GM04503 (cell line): ENCODE measurements at places on chromosomes 5 and 9.

- no peak for DNase-seq
Observed at GRCh38 chr5:105752801-105753200, 1917.9 kb downstream of the EFNA5 start.

DNA sequence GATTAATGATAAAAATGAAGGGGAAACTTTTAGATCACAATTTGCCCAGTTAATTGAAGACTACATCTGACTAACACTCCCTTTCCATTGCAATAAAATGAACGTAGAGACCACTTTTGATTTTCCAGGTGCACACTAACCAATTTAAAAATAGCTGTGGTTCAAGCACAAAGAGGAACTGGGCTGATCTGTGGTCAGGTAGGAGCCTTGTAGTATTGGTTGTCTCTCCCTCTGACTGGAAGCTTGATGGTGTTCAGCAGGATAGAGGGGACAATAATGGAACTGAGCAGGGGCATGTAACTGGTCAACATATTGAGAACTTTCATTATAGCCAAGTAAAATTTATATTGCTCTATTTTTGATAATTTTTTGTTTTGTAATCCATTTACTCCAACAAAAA lies 886.8 kb upstream of the SEMA6A start:
- no peak for DNase-seq

GRCh38 chr9:87684627-87685219 lies 41.2 kb upstream of the CTSL start:
- no peak for DNase-seq

GRCh38 chr5:62786099-62786498 lies 207.5 kb downstream of the LRRC70 start:
- DNase-seq, result no peak

GRCh38 chr5:95924720-95925377 lies 36.8 kb downstream of the ELL2 start:
- DNase-seq, result no peak

DNA sequence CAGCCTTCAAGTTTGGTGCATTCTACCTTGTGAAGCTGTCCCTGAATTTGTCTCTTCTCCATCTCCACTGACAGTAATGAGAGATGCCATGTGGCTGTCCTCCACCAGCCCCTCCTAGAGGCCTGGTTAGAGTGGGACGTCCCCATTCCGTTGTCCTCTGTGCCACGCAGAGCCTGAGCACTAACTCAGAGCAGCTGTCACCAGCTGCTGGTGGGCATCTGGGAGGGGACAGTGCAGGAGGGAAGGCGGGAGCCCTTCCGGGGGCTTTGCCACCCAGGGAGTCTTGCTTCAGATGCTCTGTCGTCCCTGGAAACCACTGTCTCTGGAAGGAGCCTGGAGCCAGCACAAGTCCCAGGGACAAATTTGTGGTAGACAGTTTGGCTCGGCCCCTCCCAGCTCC lies 78.6 kb downstream of the PDZD2 start:
- DNase-seq, result no peak

DNA sequence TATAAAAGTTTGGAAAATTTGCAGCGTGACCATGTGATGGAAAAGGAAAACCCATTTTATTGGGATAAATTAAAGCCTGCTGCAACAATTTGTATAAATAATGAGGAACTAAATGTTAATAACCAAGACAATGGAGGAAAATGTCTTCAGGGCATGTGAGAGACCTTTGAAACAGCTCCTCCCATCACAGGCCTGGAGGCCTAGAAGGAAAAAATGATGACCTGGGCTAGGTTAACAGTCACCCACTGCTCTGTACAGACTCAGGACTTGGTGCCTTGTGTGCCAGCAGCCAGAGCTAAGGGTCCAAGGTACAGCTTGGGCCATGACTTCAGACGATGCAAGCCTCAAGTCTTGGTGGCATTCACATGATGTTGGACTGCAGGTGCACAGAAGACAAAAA lies 22.0 kb upstream of the UGT3A1 start:
- DNase-seq, result no peak

DNA sequence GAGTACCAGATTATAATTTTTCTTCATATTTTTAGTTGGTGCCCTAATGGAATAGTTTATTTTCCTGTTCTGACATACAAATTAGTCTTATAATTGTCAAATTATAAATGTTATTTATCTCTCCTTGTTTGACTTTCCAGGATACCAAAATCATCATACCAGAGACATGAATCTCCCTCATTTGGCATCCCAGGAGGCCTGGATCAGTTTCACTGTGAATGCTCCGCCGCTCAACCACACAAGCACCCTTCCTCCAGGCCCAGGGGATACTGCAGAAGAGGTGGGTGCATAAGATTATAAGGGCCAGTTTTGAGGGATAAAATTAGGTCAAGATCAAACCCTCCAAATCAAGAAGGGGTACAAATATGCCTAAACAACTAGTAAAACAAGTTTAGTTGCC lies 1229.3 kb downstream of the CDH12 start:
- no peak for DNase-seq
